ENCODE measurements at places on chromosomes 5 and 9. TPM values are rescaled to one million over a fixed set of nuclear protein-coding genes. Genes with fewer than 3 reads are reported as not detected.

The PCDHA9 gene
- total RNA-seq, result not detected

The BTNL3 gene
- total RNA-seq, result not detected

The FAM200C gene
- total RNA-seq, result 7.1 TPM

- DNase-seq, result no peak
Measured at GRCh38 chr9:20084125-20084524, 295.3 kb upstream of the SLC24A2 start.

DNA sequence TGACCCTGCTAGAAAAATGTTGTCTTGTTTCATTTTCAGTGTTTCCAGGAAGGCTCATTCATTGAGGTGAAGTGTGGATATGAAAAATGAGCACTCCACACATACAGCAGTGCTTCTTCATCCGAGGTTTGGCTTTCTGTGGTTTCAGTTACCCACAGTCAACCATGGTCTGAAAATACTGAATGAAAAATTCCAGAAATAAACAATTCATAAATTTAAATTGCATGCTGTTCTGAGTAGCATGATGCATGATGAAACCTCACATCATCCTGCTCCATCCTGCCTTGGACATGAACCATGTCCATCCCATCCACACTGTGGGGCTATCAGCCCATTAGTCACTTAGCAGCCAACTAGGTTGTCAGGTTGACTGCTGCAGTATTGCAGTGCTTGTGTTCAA, 10.4 kb upstream of the SLC45A2 start:
- peak; percentile 72 for DNase-seq

GRCh38 chr5:144318460-144318859, 147.8 kb downstream of the KCTD16 start:
- no peak for DNase-seq

GRCh38 chr5:77389746-77390145, 102.4 kb downstream of the WDR41 start:
- no peak for DNase-seq

DNA sequence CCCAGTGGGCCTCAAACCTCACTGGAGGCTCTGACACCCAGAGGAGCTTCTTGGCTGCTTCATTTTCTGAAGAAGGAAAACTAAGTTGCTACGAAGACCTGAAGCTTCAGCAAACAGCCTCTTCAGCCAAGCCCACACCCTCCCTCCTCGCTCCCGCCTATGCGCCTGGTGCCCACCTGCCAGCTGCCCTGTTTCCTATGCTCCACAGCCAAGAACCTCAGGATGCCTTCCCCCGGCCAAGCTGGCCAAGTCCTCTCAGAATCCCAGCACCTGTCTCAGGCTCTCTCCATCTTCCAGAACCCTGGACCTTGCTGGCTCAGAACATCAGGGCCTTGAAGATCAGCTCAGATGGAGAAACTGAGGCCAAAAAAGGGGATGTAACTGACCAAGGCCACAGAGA, 60.4 kb downstream of the STK10 start:
- DNase-seq, result no peak

DNA sequence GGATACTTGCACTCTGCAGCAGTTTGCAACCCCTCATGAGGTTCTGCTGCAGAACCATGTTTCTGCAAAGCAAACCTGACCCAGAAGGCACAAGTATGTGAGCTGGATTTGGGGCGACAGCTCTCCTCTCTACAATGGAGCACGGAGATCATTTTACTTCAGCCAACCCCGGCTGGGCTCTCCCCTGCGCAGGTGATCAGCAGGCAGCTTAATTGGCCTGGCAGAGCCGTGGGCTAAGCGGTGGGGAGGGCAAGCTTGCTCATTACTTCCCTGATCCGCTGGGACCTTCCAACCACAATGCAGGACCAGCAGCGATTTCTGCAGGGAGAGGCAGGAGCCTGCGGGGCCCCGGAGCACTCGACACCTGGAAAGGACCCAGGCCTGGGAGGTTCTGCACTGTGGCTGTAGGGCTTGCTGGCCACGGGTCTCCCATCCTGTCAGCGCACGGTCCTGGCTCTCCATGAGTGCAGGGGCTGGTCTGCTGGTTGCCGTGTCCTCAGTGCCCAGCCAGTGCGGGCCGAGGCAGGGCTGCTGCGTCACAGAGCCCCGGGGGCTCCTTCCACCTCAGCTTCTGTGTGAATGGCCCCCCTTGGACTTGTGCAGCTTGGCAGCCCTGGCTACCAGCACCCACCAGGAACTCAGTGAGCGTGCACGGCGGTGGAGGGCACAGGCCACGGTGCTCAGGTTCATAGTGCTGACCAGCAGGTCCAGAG, 51.8 kb upstream of the RAPGEF1 start:
- no peak for DNase-seq

DNA sequence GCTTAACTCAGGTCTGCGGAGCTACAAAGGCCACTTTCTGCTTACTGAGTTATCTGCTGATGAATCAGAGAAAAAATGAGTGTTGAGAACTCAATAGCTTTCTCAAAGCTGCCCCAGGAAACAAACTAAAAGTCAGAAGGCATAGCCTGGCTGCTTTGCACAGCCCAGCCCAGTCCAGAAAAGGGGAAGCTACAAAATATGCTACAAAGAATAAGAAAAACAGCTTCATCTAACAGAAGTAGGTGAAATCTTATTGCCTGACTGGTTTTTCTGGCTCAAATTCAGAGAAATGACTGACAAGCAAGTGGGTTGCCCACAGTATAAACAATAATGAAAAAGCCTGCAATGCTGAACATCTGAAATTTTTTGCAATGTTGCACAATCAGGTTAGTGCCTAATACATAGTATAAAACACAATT, 156.2 kb downstream of the PPP2R2B start:
- DNase-seq, result peak; percentile 22

DNA sequence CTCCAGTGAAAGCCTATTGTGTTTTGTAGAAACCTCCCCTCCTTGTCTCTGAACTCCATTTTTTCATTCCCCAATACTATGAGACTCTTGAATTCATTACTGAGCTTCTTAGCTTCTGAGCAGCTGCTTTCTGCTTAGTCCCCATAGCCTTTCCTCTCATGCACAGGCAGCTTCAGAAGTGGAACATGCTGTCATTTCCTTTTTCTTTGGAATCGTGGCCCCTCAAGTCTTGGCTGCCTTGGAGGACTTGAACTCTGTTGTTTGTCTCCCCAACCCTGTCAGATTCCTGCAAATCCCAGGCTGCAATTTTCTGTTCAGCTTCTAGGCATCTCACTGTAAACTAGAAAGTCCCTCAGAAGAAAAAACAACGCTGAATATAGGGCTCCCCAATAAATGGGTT, 268.5 kb downstream of the ARRDC3 start:
- no peak for DNase-seq

DNA sequence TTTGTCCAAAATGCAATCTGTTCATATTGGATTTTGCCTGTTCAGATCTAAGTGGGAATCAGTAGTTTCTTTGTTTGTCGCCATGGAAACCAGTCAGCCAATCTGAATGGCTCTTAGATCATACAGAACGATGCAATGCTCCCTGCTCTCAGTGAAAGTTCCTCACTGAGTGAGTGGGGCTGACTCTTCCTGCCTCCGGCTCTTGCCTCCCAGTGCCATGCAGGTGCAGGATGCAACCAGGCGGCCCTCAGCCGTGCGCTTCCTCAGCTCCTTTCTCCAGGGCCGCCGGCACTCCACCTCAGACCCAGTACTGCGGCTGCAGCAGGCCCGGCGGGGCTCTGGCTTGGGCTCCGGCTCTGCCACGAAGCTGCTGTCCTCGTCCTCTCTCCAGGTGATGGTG, at the start of gene PTPDC1:
PTPDC1 (plus strand) TSS at position 151 of the 400 bp plus-strand sequence; CDS start at position 218, 67 bp downstream.
- peak; percentile 81 for DNase-seq
